ENCODE measurements at places on chromosomes 6 and 20.

DNA sequence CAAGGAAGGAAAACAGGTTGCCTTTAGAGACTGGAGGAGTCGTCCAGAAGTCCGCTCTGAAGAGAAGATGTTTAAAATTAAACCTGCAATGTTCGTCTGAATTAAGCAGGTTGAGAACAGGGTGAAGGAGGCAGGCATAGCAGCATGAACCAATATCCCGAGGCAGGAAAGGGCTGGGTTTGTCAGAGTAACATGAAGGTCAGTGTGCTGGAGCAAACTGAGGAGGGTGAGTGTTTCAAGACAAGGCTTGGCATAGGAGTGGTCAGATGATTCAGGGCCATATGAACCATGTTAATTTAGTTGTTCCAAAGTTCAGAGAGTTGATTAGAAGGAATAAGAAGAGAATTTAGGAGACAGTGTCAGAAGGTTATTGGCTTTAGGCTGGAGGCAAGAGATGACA is 93.3 kb downstream of the UTRN start:
- no peak for DNase-seq

GRCh38 chr6:130560231-130560630 is 194.4 kb downstream of the TMEM200A start:
- no peak for DNase-seq

- no peak for DNase-seq
These were observed 121.5 kb upstream of the ARG1 start for GRCh38 chr6:131451321-131452144.

DNA sequence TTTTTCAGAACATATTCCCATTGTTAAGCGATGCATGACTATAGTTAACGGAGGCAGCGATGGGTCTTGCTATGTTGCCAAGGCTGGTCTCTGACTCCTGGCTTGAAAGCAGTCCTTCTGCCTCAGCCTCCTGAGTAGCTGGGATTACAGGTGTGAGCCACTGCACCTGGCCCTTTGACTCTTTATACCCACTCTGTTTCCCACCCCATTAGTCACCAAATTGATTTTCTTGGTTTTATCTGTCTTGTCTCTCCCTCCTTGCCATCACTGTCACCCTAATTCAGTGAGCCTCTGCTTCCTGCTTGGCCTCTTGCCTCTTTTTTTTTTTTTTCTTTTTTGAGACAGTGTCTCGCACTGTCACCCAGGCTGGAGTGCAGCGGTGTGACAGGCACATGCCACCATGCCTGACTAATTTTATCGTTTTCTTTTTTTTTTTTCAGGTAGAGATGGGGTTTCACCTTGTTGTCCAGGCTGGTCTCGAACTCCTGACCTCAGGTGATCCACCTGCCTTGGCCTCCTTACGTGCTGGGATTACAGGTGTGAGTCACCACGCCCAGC is 31.3 kb downstream of the ZFAND3 start:
- no peak for DNase-seq

- no peak for DNase-seq
These were observed 648.4 kb upstream of the NRSN1 start for GRCh38 chr6:23477586-23477985.

DNA sequence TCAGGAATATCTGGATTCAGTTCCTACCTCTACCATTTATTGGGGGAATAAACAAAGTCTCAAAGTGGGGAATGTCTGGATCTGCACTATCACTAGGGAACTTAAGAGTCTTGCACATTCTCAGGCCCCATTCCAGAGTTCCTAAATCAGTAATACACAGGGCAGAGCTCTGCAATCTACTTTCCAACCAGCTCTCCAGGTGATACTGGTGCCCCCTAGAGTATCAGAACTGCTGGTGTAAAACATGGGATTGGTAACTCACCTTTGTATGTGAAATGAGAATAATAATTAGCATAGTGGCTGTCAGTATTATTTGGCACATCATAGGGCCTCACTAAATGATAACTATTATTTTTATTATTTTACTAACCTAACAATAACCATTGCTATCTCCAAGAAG is 278.8 kb upstream of the IMPG1 start:
- no peak for DNase-seq

DNA sequence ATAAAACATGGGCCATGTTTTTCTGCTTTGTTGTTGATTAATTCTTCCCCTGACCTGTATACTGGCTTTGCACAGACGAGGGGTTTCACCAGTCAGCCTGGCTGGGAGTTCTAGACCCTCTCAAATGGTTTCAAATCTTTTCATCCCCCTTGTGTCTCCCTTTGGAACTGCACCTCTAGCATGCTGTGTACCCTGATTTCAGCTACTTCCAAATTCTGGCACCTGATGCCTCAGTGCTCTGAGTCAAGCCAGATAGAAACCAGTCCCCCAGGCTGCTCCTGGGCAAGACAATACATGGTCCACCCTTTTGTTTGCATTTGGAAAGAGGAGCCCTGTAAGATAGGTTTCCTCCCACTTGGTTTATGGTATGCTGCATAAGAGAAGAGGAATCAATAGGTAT is 290.2 kb downstream of the BTBD3 start:
- DNase-seq: peak; percentile 12

DNA sequence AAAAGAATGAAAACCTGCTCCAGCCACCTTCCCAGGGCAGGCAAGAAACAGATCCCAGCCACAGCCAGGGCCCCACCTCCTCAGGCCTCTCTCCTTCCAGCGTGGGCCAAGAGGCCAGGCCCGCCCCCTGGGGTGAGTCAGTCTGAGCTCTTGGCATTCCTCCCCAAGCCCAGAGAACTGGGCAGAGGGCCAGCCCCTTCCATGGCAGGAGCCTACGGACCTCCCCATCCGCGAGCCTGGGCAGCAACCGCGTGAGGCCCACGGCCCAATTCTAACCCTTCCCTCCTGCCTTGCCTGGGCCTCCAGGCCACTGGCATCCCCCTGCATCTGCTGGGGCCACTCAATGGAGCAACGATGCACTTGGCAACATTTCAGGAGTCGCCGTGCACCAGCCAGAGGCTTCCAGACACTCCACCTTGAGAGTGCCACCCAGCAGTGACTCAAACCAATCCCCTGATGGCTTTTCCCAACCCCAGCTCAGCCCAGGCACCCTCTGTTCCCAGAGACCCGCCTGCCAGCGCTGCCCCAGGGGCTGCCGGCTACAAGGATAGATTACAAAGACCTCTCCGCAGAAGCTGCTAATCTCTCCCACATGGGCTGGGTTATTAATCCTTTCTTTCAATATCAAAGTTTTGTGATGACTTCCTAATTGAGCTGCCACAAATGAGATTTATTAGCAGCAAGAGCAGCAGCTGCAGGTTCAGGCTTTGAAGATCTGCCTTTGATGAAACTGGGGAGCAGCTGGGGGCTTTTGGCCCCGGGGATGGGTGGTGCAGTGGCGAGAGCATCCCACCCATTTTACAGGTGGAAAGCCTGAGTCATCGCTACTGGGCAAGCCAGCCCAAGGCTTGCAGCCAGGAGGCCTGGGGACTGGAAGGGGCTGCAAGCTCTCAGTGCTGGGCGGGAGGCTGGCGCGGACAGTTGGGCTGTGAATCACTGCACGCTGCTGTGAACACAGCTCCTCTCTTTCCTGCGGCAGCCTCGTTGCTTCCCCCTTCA is 85.7 kb downstream of the NFATC2 start:
- DNase-seq: no peak

DNA sequence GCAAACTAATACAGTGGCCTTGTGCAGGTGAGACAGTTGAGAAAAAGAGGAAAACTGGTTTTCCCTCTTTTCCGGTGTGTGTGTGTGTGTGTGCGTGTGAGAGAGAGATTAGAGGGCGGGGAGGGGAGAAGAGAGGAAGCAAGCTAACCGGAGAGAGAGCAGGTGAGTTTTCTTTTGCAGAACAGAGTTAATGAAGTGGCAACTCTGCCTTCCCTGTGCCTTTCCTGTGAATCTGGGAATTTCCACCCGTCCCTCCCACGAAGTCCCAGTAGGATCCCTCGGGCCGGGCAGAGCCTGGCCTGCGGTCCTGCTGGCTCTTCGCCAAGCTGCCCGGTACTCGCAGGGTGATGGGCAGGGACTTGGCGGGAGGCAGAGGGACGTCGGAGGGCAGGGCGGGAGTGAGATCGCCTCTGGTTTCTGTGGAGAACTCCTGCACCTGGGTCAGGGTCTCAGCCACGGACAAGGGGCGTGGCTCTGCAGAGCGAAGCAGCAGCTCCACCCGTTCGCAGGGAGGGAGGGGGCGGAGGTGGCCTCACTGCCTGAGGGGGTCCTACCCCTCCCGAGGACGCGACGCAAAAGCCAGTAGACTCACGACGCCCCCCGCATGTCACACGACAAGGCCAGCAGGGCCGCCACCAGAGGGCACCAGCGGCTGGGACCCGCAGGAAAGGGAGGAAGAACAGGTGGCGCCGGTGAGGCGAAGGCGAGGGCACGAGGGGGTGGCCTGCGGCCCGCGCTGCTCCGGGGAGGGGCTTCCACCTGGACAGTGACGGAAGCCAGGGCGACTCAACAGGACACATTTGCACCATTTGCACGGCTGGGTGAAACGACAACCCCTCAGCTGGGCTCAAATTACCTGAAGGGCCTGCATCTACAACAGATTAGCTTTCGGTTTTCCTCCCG is 51.2 kb upstream of the RNF182 start:
- DNase-seq: peak; percentile 24

- DNase-seq: no peak
These were observed 24.6 kb downstream of the RIPOR2 start for GRCh38 chr6:24910961-24911725.

- peak; percentile 10 for DNase-seq
These were observed 115.3 kb downstream of the LCA5 start for GRCh38 chr6:79421707-79422484.

- no peak for DNase-seq
These were observed 13.9 kb downstream of the JAG1 start for GRCh38 chr20:10659651-10660601.

DNA sequence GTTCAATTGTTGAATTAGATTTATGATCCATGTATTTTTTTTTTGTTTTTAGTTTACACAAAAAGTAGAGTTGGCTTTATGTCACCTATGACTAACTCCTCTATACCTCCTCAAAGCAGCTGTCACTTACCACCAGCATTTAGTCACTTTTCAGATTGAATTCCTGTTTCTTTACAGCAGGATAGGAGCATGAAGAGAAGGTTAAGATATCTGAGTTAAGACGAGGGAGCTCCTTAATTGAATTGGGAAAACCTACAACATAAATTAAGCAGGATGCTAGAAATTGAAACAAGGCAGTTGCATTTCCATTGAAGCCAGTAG is 237.2 kb downstream of the FARS2 start:
- no peak for DNase-seq

DNA sequence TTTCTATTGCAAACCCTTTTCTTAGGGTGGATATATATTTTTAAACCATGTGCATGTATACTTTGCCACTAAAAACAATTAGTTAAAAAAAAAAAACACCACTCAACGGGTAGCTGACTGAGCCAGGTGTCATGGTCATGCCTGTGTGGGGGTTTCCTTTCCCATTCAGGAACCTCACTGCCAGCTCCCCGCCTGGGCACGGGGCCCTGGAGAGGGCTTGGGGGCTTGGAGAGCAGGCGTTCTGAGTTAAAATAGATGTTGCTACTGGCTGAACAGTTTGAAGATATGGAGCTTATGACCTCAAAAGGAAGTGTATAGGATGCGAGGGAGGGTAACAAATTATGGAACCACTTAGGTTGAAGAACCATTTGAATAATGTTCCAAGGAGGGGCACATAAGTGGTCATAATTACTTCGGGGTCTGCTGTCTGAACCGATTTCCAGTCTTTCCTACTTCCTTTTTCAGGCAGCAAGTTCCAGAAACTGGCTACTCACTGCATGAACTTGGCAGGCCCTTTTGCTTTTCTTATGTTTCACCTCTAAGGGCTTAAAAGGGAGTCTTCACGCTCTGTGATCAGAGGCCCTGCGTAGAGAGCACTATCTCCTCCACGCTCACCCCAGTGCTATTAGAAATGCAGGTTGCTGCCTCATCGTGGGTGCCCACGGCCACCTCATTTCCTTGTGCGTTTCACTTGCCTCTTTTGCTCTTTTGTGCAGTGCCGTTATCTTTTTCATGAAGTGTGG is 9.9 kb downstream of the STX16 start:
- DNase-seq: no peak

DNA sequence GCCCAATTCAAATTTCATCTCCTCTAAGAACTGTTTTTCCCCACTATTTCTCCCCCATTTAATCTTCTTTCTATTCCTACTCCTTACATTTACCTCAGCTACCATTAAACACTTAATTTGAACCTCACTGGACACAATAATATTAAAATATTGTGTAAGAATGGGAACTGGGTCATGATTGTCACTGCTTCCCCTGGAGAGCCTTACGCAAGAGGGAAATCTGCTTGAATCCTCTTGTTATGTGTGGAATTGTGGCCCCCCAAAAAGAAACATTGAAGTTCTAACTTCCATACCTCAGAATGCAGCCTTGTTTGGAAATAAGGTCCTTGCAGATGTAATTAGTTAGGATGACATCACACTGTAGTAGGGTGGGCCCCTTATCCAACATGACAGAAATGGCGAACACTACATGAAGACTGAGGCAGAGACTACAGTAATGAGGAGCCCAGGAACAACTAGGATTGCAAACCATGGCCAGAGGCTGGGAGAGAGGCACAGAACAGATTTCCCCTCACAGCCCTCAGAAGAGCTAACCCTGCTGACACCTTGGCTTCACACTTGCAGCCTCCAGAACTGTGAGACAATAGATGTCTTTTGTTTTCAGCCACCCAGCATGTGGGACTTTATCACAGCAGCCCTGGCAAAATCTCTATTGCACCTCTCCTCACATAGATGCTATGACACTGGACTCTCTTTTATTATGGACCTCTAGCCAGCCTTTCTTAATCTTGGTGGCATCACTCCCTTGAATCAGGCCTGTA is 29.9 kb downstream of the HIVEP2 start:
- no peak for DNase-seq

GRCh38 chr6:41935193-41935574 is 6.4 kb downstream of the CCND3 start:
- no peak for DNase-seq

DNA sequence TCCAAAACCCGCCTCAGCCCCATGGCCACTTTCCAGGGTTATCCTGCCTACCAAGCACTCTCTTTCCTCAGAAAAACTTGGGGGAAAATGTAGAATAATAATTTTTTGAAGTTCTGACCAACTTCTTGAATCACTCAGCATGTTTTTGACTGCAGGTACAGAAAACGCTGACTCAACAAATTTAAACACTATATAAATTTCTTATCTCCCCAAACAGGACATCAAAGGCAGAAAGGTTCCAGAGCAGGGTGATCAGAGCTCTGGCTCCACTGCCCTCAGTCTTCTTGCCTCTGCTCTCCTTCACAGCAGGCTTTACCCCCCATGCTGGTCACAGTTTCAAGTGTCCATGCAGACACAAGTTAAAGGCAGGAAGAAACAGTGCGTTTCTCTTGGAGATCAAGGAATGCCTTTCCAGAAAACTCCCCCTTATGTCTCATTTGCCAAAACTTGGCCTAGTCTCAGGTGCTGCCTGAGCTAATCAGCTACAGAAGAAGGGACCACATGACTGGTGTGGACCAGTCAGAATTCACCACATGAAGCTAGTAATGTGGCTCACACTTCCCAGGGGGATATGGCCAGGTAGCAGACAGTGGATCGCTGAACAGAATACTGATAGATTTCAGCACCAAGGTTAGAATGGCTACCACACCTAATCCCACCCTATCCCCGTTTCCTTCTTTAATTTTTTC is 24.4 kb upstream of the SLC17A3 start:
- no peak for DNase-seq

- DNase-seq: no peak
These were observed 15.7 kb upstream of the SSTR4 start for GRCh38 chr20:23019403-23019802.

All from NCI-H1048 (cell line).